ENCODE measurements at places on chromosomes 11 and 22.

GRCh38 chr11:8913961-8914660 is 3.1 kb downstream of the AKIP1 start:
- DNase-seq = peak; percentile 26

DNA sequence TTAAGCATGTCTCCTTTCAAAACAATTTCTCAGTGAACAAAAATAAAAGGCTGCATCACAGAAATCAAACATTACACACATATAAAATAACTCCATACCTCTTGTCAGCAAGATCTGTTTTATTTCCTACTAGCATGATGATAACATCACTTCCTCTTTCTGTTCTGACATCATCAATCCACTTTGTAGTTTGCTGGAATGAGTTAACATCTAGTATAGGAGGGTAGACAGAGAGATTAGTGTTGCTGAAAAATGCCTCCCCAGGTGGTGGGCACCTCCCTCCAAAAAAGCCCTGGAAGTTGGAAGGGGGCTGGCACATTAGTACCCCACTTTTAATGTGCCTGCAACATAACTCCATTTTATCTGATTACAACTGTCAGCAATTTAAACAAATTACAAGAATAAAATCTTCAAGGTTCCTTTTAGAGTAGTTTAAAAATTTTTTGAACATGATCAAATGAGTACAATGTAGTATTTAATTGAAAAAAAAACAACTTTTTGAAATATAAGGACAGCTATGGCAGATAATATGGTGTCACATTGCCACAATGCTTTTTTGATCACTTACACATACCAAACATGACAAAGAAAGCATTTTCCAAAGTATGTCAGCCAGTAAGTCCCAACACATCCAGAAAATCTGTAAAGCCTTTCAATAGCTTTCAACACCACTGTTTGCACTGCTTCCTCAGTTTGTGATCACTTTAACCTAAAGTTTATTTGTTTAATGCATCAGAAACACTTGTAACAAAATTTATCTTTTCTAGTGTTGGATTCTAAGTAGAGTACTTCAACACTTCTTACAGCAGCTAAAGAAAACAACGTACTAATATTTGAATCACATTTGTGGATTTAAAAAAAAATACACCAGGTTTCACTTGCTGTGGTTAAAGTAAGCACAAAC is 44.5 kb downstream of the RAB6A start:
- DNase-seq = no peak

DNA sequence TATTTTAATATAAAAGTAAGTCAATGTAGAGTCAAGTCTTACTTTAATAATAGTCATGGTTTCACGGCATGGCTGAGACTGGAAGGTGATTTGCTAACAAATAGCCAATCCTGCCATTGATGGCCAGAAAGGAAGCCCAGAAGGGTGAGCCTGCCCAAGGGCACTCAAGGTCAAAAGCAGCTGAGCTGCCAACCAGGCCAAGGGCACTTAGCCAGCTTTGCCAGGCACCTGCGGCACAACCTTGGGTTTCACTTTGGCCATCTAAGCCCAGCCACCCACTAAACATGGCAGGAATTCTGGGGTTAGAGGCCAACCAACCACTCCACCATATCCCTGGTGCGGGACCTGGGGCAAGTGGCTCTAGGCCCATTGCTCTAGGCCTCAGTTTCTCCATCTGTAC is 4.2 kb downstream of the LHFPL7 start:
- DNase-seq = no peak

DNA sequence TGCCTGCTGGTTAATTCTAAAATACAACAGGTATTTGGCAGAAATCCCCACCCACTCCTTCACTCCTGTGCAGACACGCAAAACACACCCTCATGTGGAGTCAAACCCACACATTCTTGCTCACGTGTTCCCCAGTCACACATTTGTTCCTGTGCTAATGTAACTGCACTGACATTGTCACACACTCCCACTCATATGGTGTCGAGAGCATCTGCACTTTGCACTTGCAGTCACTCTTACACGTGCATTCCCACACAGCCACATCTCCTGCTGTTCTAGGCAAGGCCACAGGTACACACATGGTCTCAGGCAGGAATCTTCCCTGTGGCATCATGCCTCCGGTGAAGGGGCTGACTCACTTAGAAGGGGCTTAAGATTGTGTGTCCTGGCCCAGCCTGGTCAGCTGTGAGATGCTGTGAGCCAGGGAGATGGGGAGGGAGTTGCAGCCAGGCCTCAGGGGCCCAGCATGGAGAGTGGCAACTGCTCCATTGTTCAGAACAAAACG is 395.0 kb downstream of the TENM4 start:
- no peak for DNase-seq

- no peak for DNase-seq
Measured at GRCh38 chr11:1785749-1786413, 22.2 kb upstream of the CTSD start.

GRCh38 chr11:88341522-88342251 is 4.2 kb upstream of the CTSC start:
- no peak for DNase-seq

DNA sequence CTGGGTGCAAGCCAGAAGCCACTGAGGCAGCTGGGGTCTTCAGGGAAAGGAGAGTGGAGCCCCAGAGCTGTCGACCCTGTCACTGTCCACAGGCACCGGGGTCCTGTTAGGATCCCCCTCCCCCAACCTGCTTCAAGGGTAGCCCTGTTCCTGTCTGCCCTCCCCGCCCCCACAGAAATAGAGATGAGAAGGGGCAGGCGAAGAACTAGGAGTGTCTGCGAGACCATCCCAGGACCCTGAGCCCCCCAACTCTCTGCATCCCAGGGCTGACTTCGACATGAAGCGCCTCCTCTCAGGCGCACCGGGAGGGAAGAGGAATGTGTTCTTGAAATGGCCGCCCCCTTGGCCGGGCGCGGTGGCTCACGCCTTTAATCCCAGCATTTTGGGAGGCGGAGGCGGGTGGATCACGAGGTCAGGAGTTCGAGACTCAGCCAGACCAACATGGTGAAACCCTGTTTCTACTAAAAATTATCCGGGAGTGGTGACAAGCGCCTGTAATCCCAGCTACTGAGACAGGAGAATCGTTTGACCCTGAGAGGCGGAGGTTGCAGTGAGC is 607 bp upstream of the ZNF70 start:
- DNase-seq = no peak

DNA sequence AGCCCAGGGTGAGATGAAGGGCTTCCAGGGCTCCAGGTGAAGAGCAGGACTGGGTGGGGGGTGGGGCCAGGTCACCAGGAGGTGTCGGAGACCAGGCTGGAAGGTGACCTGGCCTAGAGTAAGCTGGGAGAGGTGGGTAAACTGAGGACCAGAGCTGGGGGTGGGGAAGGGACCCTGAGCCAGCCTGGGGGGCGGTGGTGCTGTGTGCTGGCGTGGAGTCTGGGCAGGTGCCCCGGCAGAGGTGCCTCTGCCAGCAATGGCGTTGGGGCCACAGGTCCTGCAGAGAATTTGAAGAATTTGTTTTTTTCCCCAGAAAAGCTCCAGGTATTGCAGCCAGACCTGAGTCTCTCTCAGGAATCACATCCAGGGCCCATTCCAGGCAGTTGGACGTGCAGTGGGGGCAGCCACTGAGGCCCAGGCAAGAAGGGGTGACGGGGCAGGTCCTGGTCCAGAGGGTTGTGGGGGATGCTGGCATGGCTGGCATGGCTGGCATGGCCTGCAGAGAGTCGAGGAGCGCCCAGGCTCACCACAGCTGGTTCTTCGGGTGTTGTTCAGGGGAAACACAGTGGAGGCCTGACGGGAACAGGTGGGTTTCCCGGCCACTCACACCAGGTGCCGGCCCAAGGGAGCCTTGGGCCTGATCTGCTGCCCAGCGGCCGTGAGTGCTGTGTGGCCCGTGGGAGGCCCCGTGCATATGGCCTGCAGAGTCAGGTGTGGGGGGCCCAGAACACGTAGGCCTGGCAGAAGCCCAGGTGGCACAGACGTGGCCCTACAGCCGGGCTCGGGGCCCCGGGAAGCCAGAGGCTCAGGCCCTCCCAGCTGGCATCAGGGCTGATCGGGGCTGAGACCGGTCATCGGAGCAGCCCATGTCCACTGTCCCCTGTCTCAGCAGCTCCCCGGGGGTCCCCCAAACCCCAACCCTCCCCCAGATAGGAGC is 6.4 kb upstream of the MUC6 start:
- no peak for DNase-seq

All from stimulated activated CD4-positive, alpha-beta T cell treated with anti-CD3 and anti-CD28 coated beads, Interleukin-4, amount 100 ng/mL, for 4 hours (primary cell).